ENCODE measurements at places on chromosomes 7 and 10.

GRCh38 chr10:119633538-119634218, 17.5 kb upstream of the BAG3 start:
- DNase-seq, result no peak

DNA sequence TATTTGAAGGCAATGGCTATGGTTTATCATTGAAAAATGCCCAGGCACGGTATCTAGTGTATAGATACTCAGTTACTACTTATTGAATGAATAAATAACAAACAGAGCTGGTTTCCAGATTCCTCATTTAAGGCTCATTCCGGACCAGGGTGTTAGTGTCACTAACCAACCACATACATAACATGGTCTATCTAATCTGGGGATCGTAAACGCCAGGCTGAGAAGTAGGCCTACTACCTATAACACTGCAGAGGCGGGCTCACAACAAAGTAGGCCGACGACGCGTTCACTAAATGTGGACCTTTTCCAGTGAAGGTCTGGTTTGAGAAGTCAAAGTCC, 423 bp downstream of the LSM5 start:
- no peak for DNase-seq

DNA sequence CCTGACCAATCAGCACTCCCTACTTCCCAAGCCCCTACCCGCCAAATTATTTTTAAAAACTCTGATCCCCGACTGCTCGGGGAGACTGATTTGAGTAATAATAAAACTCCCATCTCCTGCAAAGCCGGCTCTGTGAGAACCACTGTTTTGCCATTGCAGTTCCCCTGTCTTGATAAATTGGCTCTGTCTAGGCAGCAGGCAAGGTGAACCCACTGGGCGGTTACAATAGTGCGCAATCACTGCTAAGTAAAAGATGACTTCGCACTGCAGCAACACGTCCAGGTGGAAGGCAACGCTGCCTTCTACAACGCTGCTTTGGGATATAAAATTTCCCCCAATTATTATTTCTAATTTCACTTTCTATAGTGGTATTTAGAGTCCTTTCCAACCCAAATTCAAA, 8.9 kb downstream of the SLC37A3 start:
- DNase-seq, result no peak

- DNase-seq, result no peak
These were observed 185.7 kb downstream of the TAX1BP1 start for GRCh38 chr7:27925573-27926201.

- no peak for DNase-seq
These were observed 410.2 kb downstream of the AUTS2 start for GRCh38 chr7:70008466-70008865.

DNA sequence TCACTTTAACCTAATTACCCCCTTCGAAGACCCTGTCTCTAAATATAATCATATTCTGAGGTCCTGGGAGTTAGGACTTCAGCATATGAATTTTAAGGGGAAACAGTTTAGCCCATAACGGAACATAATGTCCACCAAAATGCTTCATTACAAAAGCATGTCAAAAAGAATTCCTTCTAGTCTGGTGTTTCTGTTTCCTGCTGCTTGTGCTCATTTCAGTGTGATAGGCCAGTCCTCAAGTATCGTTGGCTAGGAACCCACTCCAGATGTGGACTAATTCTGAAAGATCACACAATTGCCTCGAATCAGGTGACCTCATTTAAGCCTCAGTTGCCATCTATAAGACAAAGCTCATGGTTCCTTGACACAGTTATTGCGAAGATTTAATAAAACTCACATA, 29.6 kb downstream of the INPP5F start:
- DNase-seq, result no peak

Data from stimulated activated CD8-positive, alpha-beta memory T cell treated with anti-CD3 and anti-CD28 coated beads, Interleukin-15, amount 100 ng/mL, for 24 hours (primary cell).